Stimulated activated CD4-positive, alpha-beta T cell treated with anti-CD3 and anti-CD28 coated beads, Interleukin-15, amount 100 ng/mL, for 24 hours (primary cell): ENCODE measurements at places on chromosomes 11 and 22.

DNA sequence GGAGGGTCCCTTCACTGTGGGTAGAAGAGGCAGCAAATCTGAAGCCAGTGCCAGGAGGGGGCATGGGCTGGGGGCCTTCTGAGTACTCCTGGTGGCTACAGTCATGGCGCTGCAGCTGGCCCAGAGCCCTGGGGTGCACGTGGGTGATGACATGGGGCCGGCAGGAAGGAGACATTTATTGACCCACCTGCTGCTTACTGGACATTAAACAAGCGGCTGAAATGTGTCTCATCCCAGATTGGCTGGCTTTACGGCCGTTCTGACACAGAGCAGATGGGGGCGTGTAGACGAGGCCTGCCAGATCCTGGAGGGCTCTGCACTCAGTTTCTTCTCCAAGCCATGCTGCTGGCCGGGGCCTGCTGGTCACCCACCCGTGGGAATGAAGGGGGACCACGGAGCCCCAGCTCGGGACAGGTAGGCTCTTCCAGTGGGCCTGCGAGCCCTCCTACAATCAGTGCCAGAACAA lies 906.9 kb downstream of the BRD1 start:
- DNase-seq = no peak

GRCh38 chr22:24191381-24191841 lies 10.1 kb downstream of the SUSD2 start:
- DNase-seq = no peak

DNA sequence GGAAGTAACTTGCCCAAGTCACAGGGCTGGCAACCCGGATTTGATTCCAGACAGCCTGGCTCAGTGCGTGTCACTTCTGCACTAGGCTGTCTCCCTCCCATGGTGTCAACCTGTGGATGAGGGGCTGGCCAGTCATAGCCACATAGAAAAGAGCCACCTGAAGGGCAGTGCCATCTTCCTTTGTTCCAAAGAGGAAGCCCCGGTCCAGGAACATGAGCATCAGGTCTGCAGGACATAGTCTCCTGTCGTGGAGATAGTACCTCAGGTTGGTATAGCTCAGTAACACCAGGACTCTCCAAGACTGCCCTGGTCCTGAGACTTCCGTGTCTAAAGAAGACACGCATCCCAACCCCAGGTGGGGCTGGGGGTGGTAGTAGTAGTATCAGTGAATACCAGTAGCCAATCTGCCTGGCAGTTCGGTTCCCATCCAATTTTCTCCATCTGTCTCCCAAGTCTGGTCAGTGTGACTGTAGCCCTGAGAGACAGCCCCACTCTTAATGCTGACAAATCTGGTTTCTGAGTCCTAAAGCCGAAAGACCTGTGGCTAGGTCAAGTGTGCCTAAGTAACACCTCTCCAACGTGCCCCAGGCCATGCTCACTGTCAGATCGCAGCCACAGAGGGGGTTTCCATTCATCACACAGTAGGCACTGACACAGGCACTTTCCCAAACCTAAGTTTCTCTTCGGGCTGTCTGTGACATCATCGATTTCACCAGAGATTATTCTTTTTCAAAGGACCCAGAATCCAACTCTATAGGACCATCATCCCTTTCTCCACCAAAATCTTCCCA lies 33.1 kb downstream of the C11orf58 start:
- DNase-seq = no peak

DNA sequence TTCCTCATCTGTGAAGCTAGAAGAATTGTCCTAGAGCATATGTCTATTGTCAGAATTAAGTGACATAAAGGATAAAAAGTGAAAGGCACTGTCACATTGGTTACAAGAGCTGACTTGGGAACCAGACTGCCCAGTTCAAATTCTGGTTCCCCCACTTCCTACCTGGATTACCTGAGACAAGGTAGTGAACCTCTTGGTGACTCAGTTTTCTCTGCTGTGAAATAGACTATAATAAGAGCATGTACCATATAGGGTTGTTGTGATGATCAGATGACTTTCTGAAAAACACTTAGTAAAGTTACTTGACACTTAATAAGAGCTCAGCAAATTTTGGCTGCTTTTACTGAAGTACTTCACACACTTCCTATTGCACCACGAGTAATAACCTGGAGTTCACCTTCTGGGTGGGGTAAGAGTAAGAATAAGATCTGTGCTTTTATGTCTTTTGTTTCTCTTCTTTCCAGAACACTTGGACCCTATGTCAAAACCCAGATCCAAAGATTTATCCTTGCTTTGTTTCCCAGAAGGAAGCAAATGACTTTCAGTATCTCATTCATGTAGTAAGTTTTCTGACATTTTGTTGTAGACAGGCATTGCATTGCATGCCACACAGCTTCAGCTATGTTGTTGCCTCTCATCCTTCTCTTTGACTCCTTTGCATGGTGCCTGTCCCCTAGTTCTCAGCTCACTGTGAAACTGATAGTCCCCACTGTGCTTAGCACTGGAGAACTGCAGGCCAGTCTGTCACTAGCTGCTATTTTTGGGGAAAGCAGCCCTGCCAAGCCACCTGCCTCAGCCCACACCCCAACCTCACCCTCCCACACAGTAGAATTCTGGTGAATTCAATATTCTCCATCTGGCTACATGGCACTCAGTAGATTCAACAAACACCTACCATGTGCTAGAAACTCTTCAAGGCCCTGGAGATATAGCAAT lies 121.8 kb upstream of the POU2AF2 start:
- no peak for DNase-seq

- DNase-seq = no peak
Observed at GRCh38 chr11:85771568-85771967, 39.4 kb downstream of the SYTL2 start.

DNA sequence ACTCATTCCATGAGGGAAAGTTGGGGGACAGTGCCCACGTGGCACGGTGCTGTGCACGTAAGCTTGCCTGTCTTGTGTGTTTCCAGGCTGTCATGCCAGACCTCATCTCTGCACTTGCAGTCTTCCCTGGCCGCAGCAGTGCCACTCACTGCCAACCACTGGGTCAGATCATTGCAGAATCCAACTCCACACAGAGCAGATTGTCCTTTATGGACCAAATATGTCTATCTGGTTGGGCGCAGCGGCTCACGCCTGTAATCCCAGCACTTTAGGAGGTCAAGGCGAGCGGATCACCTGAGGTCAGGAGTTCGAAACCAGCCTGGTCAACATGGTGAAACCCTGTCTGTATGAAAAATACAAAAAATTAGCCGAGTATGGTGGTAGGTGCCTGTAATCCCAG lies 4.4 kb upstream of the PPARA start:
- no peak for DNase-seq

- peak; percentile 59 for DNase-seq
Observed at GRCh38 chr22:39518996-39519680, 1.2 kb upstream of the ATF4 start.

DNA sequence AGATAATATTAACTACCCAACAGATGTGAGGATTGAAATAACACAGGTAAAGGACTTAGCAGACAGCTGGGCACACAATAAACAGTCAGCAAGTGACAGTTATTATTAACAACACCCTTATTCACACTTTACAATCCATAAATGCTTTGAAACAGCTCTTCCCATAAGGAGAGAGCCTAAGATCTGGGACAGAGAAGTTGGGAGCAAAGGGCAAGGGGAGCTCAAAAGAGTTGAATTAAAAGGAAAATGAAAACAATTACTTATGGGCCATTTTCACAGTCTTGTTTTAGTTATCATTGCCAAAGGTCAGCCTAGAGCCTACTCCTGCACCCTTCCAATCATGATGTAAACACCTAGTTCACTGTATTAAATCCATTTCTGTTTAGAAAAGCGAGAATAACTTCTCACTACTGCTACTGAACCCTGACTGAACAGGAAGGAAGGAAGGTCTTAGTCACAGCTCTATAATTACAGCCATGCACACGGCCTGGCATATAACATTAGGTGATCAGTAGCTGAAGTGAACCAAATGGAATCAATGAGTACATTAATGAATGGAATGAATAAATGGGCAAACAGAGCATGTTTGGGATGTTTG lies 111.3 kb downstream of the PLEKHA7 start:
- peak; percentile 29 for DNase-seq

DNA sequence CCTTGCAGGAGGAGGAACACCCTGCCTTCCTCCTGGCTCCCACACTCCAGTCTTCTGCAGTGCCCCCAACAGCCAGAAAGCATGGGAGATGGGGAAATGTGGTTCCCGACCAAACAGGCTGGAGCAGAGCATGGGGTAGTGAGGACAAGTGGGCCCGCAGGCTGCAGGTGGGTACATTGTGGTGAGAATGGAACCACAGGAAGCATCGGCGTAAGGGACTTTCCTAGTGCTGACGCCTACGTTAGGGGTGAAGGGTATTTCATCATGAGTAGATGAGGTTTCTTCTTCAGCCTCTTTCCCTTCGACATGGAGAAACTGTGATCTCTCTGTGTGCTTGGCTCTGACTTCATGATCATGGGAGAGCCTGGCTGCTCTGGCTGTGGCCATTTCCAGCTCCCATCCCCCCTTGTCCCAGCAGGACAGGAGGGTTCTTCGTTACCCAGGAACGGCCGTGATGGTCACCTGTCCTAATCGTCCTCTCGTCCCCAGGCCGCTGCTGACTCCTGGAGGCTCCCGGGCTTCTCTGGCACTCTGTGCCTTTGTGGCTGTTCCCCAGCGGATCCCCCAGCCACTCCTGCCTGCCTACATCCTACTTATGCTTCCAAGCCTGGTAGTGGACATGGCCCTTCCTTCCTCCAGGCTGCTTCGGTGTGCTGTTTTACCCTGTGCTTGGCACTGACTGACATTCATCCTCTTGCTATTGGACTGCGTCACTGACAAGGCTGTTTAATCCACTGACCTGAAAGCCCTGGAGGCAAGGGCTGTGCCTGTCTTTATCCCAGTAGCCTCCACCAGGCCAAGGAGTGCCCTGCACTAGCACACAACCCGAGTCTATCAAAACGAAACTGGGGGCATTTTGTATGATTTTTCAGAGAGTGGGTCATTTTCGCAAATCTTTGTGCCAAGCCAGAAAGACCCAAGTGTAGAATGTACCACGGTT lies 65.2 kb upstream of the CECR2 start:
- DNase-seq = peak; percentile 72

DNA sequence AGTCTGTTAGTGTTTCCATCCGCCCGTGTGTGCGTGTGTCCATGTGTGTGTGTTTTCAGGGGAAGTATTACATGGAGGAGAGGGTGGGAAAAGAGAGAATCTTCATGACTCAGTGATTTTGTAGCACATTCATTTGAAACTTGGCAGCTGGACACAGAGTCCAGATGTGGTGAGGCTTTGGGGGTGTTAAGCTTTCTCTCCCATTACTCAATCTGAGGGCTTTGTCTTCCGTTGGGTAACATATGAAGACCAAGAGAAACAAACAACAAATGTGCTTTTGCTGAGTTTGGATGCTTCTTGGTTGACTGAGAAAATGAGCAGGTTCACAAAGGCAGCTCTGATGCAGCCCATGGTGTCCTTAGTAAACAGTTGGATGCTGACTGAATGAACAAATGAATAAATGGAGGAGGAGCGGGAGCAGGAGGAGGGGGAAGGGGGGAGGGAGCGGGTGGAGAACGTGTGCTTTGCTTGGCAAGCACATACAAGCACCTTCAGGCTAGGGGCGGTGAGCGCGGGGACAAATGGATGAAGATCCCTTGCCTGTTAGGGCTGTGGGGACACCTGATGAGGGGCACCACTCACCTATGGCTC lies 104.3 kb downstream of the ST3GAL4 start:
- no peak for DNase-seq

- peak; percentile 44 for DNase-seq
Observed at GRCh38 chr22:28899199-28899853, 16.0 kb downstream of the ZNRF3 start.

DNA sequence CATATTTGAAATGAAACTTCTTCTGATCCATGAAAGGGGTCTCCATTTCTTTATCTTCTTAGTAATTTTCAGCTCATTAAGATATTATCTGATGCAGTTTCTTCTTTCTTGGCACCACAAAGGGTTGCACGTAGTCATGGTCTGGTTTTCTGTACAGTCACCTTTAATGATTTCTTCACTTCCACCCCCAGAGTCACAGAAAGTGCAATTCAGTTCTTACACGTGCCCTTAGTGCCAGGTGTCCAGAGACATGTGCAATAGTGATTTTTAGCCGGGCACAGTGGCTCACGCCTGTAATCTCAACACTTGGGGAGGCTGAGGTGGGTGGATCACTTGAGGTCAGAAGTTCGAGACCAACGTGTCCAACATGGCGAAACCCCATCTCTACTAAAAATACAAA lies 202.8 kb upstream of the MTNR1B start:
- DNase-seq = no peak

DNA sequence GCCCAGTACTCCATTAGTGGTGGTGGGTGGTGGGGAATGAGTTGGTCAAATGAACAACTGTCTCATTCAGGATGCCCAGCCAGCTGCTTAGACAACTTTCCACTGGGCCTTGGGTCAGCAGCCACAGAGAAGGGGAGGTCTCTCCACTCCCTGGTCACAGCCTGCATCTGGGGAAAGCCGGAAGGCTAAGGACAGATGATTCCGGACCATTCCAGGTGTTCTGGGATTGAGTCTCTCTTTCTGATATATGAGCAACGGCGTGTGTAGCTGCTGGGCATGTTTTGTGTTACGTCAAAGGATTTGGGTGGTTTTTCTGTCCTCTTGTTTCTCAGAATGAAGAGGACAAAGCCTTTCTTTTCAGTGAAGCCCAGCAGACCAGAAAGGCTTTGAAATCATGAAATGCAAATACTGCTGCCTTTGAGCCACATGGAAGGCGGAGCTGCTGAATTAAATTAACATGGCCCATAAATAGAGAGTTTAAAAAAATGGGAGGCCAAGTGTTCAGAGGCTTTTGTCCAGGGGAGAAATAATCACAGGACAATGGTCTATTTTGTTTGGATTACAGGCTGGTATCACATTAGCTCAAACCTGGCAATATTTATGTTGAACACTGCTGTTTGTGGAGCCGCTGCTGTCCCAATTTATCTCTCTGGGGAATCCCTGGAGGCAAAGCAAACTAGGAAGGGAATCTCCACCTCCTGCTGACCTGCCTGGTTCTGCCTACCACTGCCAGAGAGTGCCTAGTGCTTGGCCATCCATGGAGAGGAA lies 234.4 kb upstream of the E2F8 start:
- DNase-seq = no peak

- no peak for DNase-seq
Observed at GRCh38 chr22:46447906-46448305, 89.5 kb downstream of the CELSR1 start.

DNA sequence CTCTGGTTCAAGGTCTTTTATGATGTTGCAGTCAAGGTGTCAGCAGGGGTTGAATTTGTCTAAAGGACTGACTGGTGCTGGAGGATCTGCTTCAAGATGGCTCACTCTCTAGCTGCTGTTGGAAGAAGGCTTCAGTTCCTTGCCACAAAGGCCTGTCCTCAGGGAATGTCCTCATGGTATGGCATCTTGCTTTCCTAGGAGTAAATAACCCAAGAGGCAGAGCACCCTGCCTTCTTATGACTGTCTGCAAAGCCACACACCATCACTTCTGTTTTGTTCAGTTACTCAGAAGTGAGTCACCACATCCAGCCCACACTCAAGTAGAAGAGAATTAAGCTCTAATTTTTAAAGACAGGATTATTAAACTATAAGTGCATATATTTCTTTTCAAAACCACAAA lies 45.2 kb downstream of the PLAAT5 start:
- DNase-seq = peak; percentile 39

GRCh38 chr22:26066534-26066933 lies 102.7 kb upstream of the SEZ6L start:
- DNase-seq = no peak
